Uterus (tissue), 4 donors: ENCODE measurements at places on chromosomes 11 and 22.

DNA sequence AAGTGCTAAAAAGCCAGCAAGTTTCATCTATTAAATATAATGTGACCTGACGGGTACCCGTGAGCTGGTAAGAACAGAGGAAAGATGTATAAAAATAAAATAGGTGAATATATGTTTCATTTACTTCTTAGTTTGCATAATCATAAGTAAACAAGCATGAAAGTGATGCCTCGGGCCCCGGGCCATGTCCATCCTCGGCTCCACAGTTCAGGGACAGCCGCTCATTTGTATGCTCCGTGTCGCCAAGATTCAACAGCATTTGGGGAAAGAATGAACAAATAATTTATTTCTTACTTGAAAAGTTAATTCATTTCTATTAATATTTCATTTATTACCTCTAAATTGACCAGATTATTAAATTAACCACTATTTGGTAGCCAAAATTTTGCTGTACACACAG, 251.8 kb downstream of the NTM start:
- no peak overlapping the region for H3K4me3 ChIP-seq
- no peak for DNase-seq
- no peaks in the 10 kb centered on the region for H3K27me3 ChIP-seq

GRCh38 chr11:117273550-117274289, 17.4 kb upstream of the BACE1-AS start:
- no peak overlapping the region for H3K4me3 ChIP-seq
- no peaks in the 10 kb centered on the region for H3K27me3 ChIP-seq
- H3K36me3 ChIP-seq: no peaks in the 10 kb centered on the region
- DNase-seq: no peak

- H3K4me1 ChIP-seq: peaks cover 3% of the 10 kb centered on the region
- H3K36me3 ChIP-seq: no peaks in the 10 kb centered on the region
- no peaks in the 10 kb centered on the region for H3K27me3 ChIP-seq
- no peak overlapping the region for H3K4me3 ChIP-seq
These were observed 54.9 kb downstream of the LINC01488 start for GRCh38 chr11:69536406-69536805.

GRCh38 chr11:47850337-47850736, 2.2 kb upstream of the NUP160 start:
- H3K27ac ChIP-seq: no peak overlapping the region
- H3K4me1 ChIP-seq: no peaks in the 10 kb centered on the region
- no peak for DNase-seq
- no peak overlapping the region for H3K4me3 ChIP-seq

DNA sequence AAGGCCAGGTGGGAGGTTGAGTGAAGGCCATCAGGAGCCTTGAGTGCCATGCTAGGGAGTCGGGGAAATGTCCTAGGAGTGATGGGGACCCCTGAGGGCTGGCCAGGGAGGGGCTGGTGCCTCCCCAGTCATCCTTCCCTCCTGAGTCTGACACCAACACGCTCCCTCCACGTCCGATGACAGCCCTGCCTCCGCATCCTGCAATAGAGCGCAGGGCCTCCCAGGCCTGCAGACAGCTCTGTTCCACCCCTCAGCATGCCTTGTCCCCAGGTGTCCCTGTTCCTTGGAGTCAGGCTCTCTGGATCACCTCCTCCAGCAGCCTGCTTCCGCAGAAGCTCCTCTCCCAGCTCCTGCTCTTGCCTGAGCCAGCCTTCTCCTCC, 3.1 kb downstream of the RAC2 start:
- H3K4me3 ChIP-seq: no peak overlapping the region
- no peaks in the 10 kb centered on the region for H3K4me1 ChIP-seq
- no peaks in the 10 kb centered on the region for H3K36me3 ChIP-seq
- H3K27me3 ChIP-seq: no peaks in the 10 kb centered on the region
- no peak for DNase-seq
- no peak overlapping the region for H3K27ac ChIP-seq

GRCh38 chr11:134207538-134208239, 16.1 kb downstream of the NCAPD3 start:
- no peaks in the 10 kb centered on the region for H3K27me3 ChIP-seq
- no peak for DNase-seq
- no peaks in the 10 kb centered on the region for H3K36me3 ChIP-seq
- no peak overlapping the region for H3K4me3 ChIP-seq
- no peaks in the 10 kb centered on the region for H3K4me1 ChIP-seq

DNA sequence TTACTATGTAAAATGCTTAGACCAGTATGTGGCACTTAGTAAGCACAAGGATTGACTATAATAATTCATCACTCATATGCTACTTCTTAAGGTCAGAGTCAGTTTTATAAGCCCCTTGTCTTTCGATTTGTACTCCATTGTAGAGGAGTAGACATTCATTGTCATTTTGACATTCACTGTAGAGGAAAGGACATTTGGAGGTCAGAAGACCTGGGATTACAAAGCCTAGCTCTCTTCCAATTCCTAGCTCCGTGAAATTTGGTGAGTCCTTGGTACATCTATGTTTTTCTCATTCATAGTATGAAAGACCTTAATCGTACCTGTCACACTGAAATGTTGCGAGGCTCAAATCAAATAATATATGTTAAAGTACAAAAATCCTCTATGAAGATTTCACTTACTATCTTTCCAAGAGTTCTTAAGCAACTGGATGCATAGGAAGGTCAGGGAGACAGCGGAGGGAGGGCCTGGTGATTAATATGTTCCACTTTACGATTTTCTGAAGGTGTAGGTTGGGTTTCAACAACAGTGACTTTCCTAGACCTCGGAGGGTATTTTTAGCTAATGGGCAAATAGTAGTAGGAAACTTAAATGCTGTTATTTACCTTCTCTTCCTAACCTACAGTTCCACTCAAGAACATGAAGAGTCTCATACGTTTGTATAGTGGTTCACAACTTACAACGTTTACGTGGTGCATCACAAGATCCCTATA, 1.4 kb upstream of the EMSY start:
- DNase-seq: no peak
- H3K36me3 ChIP-seq: no peaks in the 10 kb centered on the region

GRCh38 chr11:14499178-14499559, 442 bp downstream of the COPB1 start:
- H3K27ac ChIP-seq: peak overlapping the region; percentile 90
- H3K4me1 ChIP-seq: peaks cover 3% of the 10 kb centered on the region
- H3K27me3 ChIP-seq: no peaks in the 10 kb centered on the region
- H3K4me3 ChIP-seq: peak overlapping the region; percentile 76
- no peaks in the 10 kb centered on the region for H3K36me3 ChIP-seq
- DNase-seq: peak; percentile 30

DNA sequence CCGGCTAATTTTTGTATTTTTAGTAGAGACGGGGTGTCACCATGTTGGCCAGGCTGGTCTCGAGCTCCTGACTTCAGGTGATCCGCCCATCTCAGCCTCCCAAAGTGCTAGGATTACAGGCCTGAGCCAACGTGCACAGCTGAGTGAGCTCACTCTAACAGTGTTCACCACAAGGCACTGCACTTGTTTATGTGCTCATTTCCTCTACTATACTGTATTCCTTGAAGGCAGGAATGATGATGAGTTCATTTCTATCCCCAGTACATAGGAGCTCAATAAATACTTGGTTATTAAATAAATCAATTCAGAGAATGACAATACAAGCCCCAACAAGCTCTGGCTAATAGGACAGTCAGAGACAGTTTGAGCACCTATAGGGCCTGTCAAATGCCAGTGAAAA, 29.1 kb downstream of the ALG8 start:
- H3K27ac ChIP-seq: no peak overlapping the region
- H3K27me3 ChIP-seq: no peaks in the 10 kb centered on the region
- no peaks in the 10 kb centered on the region for H3K36me3 ChIP-seq
- DNase-seq: no peak

GRCh38 chr11:67510023-67510345, 2.0 kb upstream of the CDK2AP2 start:
- no peaks in the 10 kb centered on the region for H3K36me3 ChIP-seq
- H3K4me1 ChIP-seq: peaks cover 10% of the 10 kb centered on the region
- no peak overlapping the region for H3K4me3 ChIP-seq
- no peak for DNase-seq

GRCh38 chr11:89625171-89625570, 84.9 kb upstream of the TRIM77 start:
- DNase-seq: no peak
- no peaks in the 10 kb centered on the region for H3K36me3 ChIP-seq
- no peak overlapping the region for H3K27ac ChIP-seq
- no peak overlapping the region for H3K4me3 ChIP-seq
- no peaks in the 10 kb centered on the region for H3K4me1 ChIP-seq

- no peaks in the 10 kb centered on the region for H3K36me3 ChIP-seq
- H3K27me3 ChIP-seq: no peaks in the 10 kb centered on the region
- no peaks in the 10 kb centered on the region for H3K4me1 ChIP-seq
- H3K27ac ChIP-seq: no peak overlapping the region
These were observed 337.4 kb downstream of the CADM1 start for GRCh38 chr11:115166820-115167219.

GRCh38 chr11:67382276-67383136, 9.1 kb upstream of the CLCF1 start:
- no peaks in the 10 kb centered on the region for H3K4me1 ChIP-seq
- no peaks in the 10 kb centered on the region for H3K36me3 ChIP-seq
- peak; percentile 85 for DNase-seq
- no peak overlapping the region for H3K4me3 ChIP-seq
- no peaks in the 10 kb centered on the region for H3K27me3 ChIP-seq
- no peak overlapping the region for H3K27ac ChIP-seq

- no peak for DNase-seq
- H3K4me1 ChIP-seq: no peaks in the 10 kb centered on the region
- H3K27ac ChIP-seq: no peak overlapping the region
- H3K27me3 ChIP-seq: no peaks in the 10 kb centered on the region
- H3K36me3 ChIP-seq: no peaks in the 10 kb centered on the region
- H3K4me3 ChIP-seq: no peak overlapping the region
These were observed 340.1 kb downstream of the NTM start for GRCh38 chr11:131710511-131710910.

DNA sequence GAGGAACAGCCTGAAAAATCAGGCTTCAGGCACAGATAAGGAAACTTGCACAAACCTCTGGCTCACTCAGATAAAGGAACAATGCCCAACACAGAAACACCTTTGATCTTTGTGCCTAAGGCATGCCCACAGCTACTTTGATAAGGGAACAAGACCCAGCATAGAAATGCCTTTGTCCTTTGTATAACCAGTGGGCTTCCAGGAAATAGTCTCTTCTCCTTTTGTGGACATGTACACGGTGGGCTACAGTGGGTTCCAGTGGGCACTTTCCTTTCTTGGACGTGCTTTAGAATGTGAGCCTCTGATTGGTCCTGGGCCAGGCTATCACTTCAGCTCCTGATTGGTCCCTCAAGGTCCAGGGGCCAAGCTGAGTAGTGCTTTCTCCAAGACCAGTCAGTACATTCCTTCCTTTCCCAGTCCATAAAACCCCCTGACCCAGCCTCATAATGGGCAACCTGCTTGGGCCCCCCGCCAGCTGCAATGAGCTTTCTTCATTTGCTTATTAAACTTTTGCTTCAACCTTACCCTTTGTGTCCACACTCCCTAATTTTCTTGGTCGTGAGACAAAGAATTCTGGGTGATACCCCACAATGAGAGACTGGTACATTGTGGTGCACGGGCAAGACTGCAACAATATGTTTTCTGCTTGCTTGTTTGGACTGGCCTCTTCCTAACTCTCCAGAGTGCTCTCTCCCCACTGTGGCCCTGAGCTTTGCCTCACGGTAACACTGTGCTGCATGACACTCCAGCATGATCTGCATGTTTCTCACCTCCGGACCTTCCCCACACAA, 1.7 kb upstream of the CABIN1 start:
- no peak overlapping the region for H3K4me3 ChIP-seq
- H3K27ac ChIP-seq: no peak overlapping the region
- H3K36me3 ChIP-seq: no peaks in the 10 kb centered on the region
- no peaks in the 10 kb centered on the region for H3K27me3 ChIP-seq

GRCh38 chr22:48822278-48823233, 1005.1 kb downstream of the BRD1 start:
- H3K27ac ChIP-seq: no peak overlapping the region
- no peaks in the 10 kb centered on the region for H3K27me3 ChIP-seq
- no peaks in the 10 kb centered on the region for H3K36me3 ChIP-seq
- H3K4me3 ChIP-seq: no peak overlapping the region

GRCh38 chr11:94107363-94107762, 21.3 kb upstream of the PANX1 start:
- H3K36me3 ChIP-seq: no peaks in the 10 kb centered on the region
- DNase-seq: no peak
- H3K4me1 ChIP-seq: no peaks in the 10 kb centered on the region
- H3K27ac ChIP-seq: no peak overlapping the region

GRCh38 chr11:57546451-57546850, 9.1 kb downstream of the SMTNL1 start:
- no peak overlapping the region for H3K4me3 ChIP-seq
- H3K27me3 ChIP-seq: no peaks in the 10 kb centered on the region
- H3K36me3 ChIP-seq: no peaks in the 10 kb centered on the region

- H3K27ac ChIP-seq: no peak overlapping the region
- H3K27me3 ChIP-seq: no peaks in the 10 kb centered on the region
- H3K4me1 ChIP-seq: no peaks in the 10 kb centered on the region
- DNase-seq: no peak
- H3K4me3 ChIP-seq: no peak overlapping the region
- H3K36me3 ChIP-seq: no peaks in the 10 kb centered on the region
These were observed 45.3 kb upstream of the WNT11 start for GRCh38 chr11:76251576-76251975.

DNA sequence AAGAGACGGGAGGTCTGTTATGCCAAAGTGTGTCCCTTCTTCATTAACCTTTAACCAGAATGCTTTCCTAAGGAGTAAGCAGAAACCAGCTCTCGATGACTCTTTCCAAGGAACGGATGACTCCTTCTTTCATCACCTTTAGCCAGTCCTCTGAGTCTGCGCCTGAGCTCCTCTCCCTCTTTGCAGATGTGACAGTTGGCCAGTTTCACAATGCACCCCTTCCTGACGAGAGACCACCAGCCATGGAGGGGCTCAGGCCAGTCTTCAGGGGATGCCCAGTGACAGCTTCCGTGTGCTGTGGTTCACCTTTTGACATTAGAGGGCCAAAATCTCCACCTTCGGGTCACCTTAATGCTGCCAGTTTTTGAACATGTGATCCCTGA, 826.1 kb downstream of the TBC1D22A start:
- no peaks in the 10 kb centered on the region for H3K36me3 ChIP-seq
- H3K4me3 ChIP-seq: no peak overlapping the region
- no peaks in the 10 kb centered on the region for H3K27me3 ChIP-seq
- H3K4me1 ChIP-seq: no peaks in the 10 kb centered on the region

- H3K27ac ChIP-seq: no peak overlapping the region
- no peak for DNase-seq
- no peaks in the 10 kb centered on the region for H3K27me3 ChIP-seq
These were observed 21.1 kb upstream of the CSTF3 start for GRCh38 chr11:33182246-33182878.

GRCh38 chr11:130740819-130741218, 175.5 kb downstream of the SNX19 start:
- H3K27ac ChIP-seq: no peak overlapping the region
- DNase-seq: no peak
- no peaks in the 10 kb centered on the region for H3K4me1 ChIP-seq
- no peak overlapping the region for H3K4me3 ChIP-seq
- H3K36me3 ChIP-seq: no peaks in the 10 kb centered on the region

- no peak for DNase-seq
- no peaks in the 10 kb centered on the region for H3K36me3 ChIP-seq
- H3K4me1 ChIP-seq: no peaks in the 10 kb centered on the region
- no peak overlapping the region for H3K4me3 ChIP-seq
These were observed 14.2 kb downstream of the GATD1 start for GRCh38 chr11:763073-763463.
